ENCODE measurements at places on chromosomes 4 and X.

DNA sequence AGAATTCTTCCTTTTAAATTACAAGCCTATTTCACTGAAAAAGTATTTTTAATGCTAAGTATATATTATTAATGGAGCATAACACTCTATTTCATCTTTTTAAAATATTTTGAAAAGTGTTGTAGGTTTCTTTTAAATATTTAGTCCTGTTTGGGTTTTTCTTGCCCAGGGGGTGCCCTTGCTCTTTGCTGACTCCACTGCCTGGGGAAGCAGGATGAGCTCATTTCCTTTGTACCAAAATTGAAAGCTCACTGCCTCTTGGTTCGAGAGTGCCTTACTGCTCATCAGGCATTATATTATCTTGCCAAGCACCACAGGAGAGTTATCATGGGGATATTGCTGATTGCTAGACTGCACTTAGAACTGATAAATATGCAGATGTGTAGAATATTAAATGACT lies 819.2 kb downstream of the PCDH18 start:
- DNase-seq: no peak

- DNase-seq: no peak
These were observed 53.0 kb upstream of the SHISA3 start for GRCh38 chr4:42344309-42344708.

GRCh38 chrX:6468706-6469105 lies 66.2 kb downstream of the VCX3A start:
- DNase-seq: no peak

DNA sequence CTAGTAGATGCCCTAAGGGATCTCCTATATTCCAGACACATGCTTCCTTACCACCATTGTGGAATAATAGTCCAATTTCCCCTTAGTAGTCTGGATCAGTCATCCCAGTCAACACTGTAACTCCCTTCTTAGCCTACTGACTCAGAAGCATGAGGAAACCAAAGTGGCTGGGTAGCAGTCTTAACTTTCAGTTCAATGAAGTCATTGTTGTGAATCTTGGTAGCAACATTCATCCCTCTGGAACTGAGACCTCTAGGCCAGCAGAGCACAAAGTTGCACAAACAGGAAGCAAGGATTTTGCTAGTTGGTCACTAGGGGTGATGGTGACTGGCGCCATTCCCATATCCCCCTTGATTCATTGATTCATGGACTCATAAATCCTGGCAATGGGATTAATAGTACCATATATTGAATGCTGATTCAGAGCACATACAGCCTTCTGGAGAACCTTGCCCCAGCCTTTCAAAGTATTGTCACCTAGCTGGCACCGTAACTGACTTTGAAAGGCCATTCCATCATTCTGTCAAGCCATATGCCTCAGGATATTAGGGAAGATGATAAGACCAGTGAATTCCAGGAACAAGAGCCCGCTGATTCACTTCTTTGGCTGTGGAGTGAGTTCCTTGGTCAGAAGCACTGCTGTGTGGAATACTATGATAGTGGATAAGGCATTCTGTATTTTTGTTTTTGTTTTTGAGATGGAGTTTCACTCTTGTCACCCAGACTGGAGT lies 19.7 kb upstream of the GPAT3 start:
- DNase-seq: no peak

- DNase-seq: no peak
These were observed 14.7 kb downstream of the PCGF3 start for GRCh38 chr4:720111-720860.

- DNase-seq: no peak
These were observed 275.0 kb upstream of the CTSO start for GRCh38 chr4:156228676-156229075.
